ENCODE measurements at places on chromosomes 6 and 20.

DNA sequence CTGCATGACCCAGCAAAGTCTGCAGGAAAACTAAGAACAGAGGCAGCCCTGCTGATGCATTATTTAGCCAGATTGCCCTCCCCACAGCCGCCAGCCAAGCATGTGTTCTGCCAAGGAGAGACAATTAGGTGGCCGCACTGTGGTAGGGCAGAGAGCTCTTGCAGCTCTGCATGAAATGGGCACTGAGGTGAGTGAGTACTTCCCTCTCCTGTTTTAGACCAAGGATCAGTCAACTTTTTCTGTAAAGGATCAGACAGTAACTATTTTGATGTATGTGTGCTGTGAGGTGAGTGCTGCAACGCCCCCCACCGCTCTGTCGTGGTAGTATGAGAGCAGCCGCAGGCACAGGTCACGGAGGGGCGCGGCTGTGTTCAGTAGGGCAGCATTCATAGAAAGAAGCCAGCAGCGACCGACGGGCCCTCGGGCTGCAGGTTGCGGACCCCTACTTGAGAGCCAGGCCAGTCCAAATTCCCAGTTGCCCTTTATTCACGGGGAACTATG lies 23.8 kb upstream of the FAM50B start:
- peak; percentile 62 for DNase-seq

DNA sequence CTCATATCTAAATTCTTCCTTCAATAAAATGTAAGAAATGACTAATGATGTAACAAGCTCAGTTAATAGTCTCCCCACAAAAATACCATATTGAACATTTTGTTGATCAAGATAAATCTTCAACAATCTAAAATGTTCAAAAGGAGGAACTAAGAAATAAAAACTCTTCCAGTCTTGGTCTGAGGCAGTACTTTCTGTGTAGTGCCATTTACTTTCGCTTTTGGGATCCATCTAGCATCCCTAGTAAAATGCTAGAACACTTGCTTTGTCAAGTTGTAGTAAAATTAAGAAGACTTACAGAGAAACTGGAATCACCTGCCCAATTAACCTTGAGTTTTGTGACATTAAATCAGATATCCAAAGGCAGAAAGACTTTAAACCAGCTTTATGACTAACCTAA lies 246.4 kb downstream of the KHDRBS2 start:
- DNase-seq = no peak

DNA sequence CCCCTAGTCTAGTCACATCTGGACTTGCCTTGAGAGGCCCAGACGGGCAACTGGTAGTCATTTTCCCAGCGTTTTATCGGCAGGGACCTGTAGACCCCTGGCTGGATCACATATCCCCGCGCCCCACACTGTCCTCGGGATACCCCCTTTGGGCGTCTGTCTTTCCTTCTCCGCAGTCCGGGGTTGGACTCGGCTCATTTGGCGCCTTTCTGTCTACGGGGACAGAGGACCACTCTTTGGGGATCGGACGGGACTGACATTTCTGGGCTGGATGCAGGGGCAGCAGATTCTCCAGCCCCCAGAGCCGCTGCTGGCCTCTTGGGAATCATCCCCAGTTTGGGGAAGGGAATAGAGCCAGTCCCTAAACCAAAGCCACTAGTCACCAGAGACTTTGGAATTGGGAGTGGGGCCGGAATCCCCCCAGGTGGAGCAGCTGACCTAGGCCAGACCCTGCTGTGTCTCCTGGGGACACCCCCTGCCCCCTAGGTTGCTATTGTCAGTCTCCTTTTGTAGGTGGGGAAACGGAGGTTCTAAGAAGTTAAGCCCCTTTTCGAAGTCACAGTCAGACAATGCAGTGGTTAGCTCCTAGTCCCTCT lies 734 bp downstream of the FAM110A start:
- no peak for DNase-seq

DNA sequence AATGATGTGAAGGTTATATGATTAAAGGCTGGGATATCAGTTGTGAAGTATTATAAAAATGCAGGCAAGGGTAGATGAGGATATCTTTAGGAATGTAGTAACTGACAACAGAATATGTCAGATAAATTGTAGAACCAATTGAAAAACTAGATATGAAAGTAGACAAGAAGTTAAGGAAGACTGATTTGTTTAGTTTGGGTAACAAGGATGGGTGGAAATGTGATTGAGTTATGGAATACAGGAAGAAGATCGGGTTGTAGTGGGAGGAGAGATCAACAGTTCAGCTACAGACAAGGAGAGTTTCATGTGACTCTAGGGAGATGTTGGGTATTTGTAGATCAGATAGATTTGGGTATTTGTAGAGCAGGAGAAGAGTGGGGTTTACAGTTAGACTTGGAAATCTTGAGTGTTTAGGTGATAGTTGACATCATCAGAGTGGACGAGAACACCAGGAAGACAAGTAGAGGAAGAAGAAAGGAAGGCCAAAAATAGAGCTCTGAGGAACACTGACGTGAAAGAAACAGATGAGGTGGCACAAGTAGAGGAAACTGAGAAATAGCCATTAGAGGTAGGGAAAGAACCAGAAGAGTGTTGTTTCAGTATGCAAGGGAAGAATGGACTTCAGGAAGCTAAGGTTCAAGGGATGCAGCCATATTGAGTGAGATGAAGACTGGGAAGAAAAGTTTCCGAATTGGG lies 12.1 kb upstream of the TSPYL1 start:
- no peak for DNase-seq

GRCh38 chr6:33492093-33492492 lies 37.7 kb downstream of the ZBTB9 start:
- DNase-seq = no peak

- DNase-seq = peak; percentile 29
Measured at GRCh38 chr6:128135325-128135724, 234.5 kb upstream of the THEMIS start.

DNA sequence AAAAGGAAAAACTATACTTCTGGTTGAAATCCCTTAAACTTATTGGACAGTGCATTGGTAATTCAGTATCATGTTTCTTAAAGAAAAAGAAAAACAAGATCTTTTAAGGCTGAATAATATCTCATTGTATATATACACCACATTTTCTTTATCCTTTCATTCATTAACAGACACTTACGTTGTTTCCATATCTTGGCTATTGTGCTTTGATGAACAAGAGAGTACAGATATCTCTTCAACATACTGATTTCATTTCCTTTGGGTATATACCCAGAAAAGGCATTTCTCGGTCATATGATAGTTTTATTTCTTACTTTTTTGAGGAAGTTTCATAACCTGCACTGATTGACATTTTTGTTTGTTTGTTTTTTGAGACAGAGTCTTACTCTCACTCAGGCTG lies 281.5 kb downstream of the SLC35F1 start:
- DNase-seq = no peak

- DNase-seq = no peak
Measured at GRCh38 chr6:159422041-159422984, 253.1 kb downstream of the FNDC1 start.

GRCh38 chr6:109071125-109071917 lies 23.3 kb downstream of the SESN1 start:
- DNase-seq = no peak

GRCh38 chr6:33091957-33092356 lies 16.2 kb downstream of the HLA-DPB1 start:
- no peak for DNase-seq

DNA sequence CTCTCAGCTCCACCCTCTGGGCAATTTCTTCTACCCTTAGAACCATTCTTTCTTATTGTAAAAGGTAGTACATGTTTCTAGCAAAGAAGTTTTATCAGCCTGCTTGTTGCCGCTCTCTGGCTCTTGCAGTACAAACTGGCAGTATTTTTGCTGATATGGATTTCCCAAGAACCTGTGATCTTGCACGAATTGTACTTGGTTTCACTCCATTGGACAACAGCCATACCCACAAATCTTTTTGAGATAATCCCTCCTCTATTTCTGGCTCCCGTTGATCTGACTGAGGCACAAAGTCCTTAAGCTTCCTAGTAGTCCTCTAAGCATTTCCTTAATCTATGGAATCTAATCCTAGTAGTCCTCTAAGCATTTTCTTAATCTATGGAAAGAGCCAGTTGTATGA lies 487.0 kb upstream of the PTCHD4 start:
- DNase-seq = no peak

GRCh38 chr6:113709936-113710509 lies 147.1 kb upstream of the MARCKS start:
- no peak for DNase-seq

DNA sequence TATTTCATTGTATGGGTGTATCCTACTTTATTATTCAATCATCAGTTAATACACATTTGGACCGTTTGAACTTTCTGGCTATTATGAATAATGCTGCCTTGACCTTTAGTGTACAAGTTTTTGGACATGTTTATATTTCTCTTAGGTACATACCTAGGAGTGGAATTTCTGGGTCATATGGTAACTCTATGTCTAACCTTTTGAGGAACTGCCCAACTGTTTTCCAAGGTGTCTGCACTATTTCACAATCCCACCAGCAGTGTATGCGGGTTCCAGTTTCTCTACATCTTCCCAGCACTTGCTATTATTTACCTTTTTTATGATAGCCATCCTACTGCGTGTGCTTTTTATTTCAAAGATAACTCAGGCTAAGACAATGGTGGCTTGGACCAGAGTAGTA lies 14.3 kb upstream of the SLC13A3 start:
- no peak for DNase-seq

GRCh38 chr6:43849844-43850243 lies 79.8 kb downstream of the VEGFA start:
- no peak for DNase-seq

- no peak for DNase-seq
Measured at GRCh38 chr6:14640631-14641030, 523.1 kb downstream of the CD83 start.

- DNase-seq = no peak
Measured at GRCh38 chr6:22349528-22349927, 52.7 kb upstream of the PRL start.

- no peak for DNase-seq
Measured at GRCh38 chr6:160278311-160278710, 19.7 kb upstream of the SLC22A2 start.
